ENCODE measurements at places on chromosomes 3 and 15.
A peak's percentile ranks its signal among the peaks of the same experiment; 100 is the strongest.

DNA sequence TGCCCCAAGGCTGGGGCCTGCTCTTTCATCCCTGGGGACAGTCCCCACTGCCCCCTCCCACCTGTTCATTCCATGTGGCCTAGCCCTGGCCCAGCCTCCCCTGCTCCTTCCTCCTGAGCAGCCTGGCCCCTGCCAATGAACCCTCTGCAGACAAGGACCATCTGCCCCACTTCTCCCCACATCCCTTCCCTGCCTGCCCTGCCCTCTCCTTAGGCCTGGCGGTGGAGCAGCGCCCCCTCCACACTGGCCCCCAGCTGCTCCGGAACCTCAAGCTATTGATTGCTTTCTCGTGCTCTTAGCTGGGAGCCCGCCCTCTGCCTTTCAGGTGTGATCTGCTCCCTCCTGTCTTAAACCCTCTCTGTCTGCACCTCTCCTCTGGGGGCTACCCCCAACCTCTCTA, 8.0 kb downstream of the PLXNA1 start:
- no peak for ATAC-seq

- ATAC-seq: no peak
Observed at GRCh38 chr15:26852980-26853379, 13.9 kb upstream of the GABRA5 start.

GRCh38 chr3:37210230-37210629, 35.8 kb upstream of the LRRFIP2 start:
- no peak for ATAC-seq

- ATAC-seq: peak; percentile 7
Observed at GRCh38 chr3:119794971-119795612, 13.2 kb downstream of the NR1I2 start.

DNA sequence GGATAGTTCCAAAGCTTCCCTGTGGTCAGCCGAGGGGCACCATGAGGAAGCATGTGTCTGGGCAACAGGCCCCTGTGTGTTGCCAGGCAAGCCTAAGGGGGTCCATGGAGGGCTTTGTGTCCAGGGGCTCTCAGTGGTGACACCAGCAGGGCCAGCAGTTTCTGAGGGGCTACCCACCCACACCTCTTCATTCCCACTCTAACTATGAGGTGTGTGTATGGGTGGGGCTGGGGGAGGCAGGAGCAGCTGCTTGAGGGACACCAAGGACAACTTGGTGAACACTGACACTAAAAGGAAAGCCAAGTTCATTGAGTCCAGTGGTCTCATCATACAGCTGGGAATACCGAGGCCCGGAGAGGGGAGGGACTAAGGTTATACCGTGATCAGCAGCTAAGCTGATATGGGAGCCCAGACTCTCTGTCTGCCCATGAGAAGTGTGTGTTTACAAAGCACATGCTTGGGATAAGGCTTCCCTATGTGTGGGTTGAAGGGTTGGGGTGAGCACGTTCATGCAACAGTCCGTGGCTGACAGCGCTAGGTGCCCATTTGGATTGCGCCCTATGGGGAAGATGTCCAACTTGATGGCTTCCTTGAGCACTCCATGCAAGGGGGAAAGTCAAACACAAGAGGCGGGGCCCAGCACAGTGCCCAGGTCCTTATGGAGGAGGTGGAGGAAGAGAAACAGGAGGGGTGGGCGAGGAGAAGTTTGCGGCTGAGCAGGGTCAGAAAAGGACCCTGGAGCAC, 34.8 kb upstream of the CHRNB4 start:
- no peak for ATAC-seq

DNA sequence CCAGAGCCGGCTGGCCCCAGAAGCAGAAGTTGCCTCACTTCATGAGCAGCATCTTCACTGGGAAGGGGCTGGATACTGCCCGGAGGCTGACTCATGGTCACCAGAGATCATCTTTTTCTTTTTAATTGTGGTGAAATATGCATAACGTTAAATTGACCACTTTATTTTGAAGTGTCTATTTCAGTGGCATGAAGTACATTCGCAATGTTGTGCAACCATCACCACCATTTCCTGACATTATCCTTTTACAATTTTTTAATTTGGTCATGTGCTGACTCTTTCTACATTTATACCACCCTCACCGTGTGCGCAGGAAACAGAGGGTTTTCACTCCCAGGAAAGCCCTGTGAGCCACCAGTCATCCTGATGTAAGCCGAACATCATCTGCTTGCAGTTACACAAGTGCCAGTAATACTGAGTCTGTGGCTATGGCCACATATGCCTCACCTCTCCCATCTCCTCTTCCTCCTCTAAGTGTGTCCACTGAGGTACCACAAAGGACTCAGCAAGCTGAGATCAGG, 51.6 kb upstream of the ABHD17C start:
- ATAC-seq: no peak

DNA sequence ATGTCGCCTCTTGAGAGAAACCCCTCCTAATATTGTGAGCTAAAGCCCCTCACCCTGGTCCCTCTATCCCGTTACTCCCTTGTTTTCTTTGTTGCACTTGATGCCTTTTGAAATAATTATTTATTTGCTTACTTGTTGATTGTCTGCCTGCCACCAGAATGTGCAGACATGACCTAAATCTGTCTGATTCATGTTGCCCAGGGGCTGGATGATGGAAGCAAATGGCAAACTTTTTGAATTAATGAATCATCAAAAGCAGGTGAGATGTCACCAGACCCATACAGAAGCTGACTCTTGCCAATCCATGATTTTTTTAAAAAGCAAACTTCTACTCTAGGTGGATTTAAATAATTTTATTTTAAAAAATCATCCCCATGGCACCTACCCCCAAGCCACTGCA, 49.3 kb downstream of the GRIP2 start:
- no peak for ATAC-seq

- no peak for ATAC-seq
Observed at GRCh38 chr3:8220291-8220690, 281.3 kb upstream of the LMCD1 start.

GRCh38 chr3:117443014-117443413, 733.4 kb downstream of the TUSC7 start:
- no peak for ATAC-seq

DNA sequence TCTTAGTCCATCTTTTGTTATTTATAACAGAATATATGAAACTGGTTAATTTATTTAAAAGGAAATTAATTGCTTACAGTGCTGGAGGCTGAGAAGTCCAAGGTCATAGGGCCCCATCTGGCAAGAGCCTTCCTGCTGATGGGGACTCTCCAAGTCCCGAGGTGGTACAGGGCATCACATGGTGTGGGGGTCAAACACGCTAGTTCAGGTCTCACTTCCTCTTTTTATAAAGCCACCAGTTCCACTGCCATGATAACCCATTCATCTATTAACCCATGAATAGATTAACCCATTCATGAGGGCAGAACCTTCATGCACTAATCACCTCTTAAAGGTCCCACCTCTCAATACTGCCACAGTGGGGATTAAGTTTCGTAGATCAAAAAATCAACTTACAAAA, 659.3 kb downstream of the NAALADL2 start:
- ATAC-seq: no peak

GRCh38 chr15:54941417-54941816, 255.3 kb downstream of the RSL24D1 start:
- no peak for ATAC-seq

- no peak for ATAC-seq
Observed at GRCh38 chr3:148585671-148586379, 111.9 kb upstream of the AGTR1 start.

DNA sequence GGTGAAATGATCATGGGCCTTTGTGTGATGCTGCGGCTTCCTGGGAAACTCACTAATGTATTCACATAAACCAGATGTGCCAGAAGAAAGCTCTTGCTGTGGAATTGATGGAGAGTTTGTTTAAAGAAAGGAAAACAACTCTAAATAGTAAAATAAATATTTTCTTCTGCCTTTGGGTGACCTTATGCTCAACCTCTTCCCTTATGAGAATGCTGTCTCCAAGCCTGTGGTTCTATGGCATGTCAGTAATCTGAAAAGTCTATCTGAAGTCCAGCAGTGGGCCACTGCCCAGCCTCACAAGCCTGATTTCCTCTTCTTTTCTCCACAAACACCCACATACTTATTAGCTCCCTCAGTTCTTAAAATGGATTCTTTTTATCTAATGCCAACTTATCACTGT, 49.9 kb upstream of the PHLDB2 start:
- ATAC-seq: no peak

GRCh38 chr3:138493804-138494606, 59.6 kb downstream of the ESYT3 start:
- no peak for ATAC-seq

DNA sequence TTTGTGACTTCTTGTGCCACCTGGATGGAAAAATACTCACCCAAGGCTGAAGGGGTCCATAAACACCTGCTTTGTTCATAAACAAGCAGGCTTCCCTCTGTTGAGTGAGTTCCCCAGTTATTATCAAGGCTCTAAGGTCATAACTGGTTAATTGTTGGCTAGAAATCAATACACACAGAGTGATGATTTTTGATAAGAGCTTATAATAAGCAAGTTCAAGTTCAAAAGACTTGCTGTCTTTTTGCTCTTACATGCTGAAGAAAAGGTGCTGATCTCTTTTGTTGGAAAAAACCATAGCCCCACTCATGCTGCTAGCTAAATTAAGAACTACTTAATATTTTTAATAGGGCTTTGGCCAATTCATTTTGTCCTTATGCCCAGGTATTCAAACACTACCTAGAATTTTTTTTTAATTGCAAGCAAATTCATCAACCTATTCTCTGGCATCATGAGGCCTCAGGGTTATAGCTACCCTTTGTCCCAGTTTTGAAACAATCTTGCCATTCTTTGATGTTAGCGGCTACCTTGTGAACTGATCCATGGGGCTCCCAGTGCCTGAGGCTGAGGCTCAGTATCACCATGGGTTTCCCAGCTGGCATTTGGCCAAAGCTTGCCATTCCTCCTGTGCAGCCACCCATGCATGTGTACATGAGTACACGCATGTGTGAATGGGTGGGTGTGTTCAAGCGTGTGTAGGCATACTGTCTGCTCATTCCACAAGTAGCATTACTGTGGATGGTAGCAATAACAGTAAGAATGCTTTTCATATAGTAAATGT, 127.6 kb upstream of the LPP start:
- no peak for ATAC-seq

- ATAC-seq: no peak
Observed at GRCh38 chr3:37117548-37117947, 56.8 kb downstream of the LRRFIP2 start.

All from gastroesophageal sphincter (tissue), 4 donors.